Type B pancreatic cell (in vitro differentiated cells): ENCODE measurements at places on chromosomes 11 and 22.

GRCh38 chr22:20430101-20430719, 7.4 kb downstream of the SCARF2 start:
- DNase-seq: no peak

DNA sequence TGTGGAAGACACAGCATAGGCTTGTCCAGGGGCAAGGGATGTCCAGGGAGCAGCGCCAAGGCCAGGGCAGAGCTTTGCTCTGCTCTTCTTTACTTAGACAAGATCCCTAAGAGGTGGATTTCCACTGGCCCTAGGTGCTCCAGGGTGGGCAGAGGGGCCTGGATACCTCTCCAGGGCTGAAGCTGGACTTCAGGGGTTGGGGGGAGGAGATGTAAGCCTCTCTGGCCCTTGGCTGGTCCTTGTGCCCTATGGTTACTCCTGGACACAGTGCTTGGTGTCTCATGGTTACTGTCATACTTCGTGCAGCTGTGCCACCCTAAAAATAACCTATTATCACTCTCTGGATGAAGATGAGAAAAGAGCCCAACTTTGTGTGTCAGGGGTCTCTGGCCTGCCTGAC, 12.9 kb upstream of the KCNJ11 start:
- DNase-seq: no peak

GRCh38 chr11:47864901-47865300, 16.8 kb upstream of the NUP160 start:
- no peak for DNase-seq

DNA sequence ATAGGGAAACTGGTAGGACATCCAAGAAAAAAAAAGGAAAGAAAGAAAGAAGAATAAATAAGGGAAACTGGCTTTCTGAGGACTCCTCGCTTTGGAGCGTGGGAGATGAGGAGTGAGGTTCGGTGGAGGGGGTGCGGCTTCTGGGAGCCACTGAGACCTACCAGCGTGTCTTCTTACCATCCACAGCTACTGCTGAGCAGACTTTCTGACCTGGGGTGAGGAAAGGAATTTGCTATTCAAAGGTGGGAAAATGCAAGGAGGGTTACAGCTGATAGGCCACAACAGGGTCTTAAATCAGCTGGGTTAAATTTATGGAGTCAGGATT, 488 bp upstream of the SELENOM start:
- no peak for DNase-seq

DNA sequence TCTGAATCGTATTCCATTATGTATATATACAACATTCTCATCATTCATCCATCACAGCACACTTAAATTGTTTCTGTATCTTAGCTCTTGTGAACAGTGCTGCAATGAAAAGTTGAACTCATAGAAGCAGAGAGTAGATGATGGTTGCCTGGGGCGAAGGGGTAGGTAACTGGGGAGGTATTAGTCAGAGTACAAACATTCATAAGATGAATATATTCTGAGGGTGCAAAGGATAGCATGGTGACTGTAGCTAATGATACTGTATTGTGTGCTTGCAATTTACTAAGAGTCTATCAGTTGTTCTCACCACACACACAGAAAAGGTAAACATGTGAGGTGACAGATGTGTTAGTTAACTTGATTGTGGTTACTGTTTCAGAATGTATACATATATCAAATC, 12.6 kb upstream of the RFPL2 start:
- DNase-seq: no peak

GRCh38 chr11:89147229-89147628, 30.4 kb upstream of the TYR start:
- no peak for DNase-seq

GRCh38 chr22:39136317-39136716, 16.2 kb downstream of the CBX7 start:
- no peak for DNase-seq

DNA sequence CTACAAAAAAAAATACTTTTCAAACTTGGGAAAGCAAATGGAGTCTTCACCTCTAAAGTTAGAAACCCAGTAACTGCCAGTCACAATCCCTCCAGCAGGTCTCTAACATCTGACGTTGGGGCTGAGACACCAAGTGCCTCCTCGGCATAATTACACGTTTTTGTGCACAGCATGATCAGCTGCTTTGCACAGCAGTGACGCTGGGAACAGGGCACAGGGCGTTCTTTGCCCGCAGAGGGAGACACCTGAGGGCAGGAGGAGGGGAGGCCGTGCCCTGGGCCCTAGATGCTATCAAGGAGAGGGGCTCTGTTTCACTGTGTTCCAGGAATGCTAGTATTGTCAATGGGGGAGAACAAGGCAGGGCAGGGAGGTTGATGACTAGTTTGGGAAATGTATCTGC, 120.1 kb downstream of the PARVA start:
- DNase-seq: peak; percentile 58

DNA sequence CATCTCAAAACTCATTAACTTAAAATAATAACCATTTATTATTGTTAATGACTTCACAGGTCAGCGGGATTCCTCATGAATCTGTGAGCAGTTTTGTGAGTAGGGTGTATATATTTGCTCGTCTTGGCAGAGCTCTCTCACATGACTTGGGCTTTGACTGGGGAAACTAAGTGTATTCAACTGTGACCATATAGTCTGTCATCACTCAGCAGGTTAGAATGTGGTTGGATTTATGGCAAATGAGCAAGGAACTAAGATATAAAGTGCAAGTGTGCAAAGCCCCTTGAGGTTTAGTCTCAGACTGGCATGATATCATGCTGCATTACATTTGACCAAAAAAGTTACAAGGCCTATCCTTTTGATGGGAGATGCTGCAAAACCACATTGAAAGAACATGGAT, 254.8 kb downstream of the CNTN5 start:
- DNase-seq: no peak

DNA sequence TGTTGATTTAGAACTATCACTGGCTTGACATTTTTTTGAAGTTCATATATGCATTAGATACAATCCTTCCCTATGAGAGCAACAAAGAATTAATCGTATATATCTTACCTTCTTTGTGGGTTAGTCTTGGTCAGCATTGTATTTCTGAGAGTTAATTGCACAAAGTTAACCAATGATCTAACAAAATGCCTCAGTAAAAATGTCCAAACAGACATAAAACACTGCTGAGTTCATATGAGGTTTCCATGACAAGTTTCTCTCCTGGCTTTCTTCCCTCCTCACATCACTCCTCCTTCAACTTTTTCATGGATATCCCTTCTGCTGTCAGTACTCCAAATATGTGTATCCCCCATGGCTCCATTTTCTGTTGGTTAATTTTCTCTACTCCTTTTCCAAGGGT, 9.0 kb downstream of the MAP6 start:
- no peak for DNase-seq

- DNase-seq: no peak
Observed at GRCh38 chr11:106031202-106031810, 9.3 kb upstream of the MSANTD4 start.

DNA sequence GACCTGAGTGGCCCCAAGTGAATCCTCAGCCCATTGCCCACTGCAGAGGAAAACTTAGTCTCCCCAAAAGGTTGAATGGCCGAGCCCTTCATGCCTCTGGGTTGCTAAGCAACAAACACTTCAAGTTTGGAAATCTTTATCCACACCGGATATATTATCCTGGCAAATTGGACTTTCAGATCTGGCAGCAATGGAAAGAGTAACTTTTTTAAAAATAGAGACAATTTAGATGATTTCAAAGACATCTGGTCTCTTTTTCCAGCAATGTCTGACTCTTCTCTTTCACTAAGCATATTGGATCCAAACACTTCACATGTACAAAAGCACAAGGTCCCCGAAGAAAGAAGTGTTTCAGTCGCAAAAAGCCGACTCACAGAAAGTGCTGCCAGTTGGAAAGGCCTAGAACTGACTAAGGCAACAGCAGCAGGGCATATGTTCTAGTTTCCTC, 505.3 kb downstream of the SOX6 start:
- no peak for DNase-seq

DNA sequence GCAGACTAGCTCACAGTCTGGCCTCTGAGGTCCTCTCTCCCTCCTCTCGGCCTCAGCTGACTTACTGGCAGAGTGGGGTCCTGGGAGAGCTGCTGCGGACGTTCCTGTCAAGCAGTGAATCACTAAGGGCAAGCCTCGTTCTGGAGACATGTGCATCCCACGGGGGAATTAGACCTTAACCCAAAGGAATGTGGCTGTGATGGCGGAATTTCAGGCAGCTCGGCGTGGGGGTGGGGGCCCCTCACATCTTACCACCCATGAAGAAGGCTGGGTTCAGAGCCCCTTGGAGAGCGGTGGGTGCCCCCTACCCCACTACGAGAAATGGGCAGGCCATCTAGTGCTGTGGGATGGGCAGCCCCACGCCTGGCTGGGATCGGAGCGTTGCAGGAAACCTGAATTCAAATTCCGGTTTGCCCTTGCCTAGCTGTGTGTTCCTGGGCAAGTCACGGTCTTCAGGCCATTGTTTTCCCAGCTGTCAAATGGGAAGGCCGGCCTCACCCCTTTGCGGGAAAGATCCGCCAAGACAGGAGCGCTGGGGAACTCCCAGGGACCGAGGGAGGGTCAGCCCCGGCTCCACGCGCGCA, 554 bp downstream of the LRRC32 start:
- DNase-seq: no peak

DNA sequence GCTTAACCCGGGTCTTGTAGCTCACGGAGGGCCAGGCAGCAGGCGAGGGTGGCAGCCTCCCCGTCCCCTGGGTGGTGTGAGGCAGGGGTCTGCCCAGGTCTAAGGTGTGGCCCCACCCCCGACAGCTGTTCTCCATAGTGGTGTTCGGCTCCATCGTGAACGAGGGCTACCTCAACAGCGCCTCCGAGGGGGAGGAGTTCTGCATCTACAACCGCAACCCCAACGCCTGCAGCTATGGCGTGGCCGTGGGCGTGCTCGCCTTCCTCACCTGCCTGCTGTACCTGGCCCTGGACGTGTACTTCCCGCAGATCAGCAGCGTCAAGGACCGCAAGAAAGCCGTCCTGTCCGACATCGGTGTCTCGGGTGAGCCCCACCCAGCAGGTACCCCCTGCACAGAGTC, 24.4 kb downstream of the SYNGR1 start:
- DNase-seq: no peak

DNA sequence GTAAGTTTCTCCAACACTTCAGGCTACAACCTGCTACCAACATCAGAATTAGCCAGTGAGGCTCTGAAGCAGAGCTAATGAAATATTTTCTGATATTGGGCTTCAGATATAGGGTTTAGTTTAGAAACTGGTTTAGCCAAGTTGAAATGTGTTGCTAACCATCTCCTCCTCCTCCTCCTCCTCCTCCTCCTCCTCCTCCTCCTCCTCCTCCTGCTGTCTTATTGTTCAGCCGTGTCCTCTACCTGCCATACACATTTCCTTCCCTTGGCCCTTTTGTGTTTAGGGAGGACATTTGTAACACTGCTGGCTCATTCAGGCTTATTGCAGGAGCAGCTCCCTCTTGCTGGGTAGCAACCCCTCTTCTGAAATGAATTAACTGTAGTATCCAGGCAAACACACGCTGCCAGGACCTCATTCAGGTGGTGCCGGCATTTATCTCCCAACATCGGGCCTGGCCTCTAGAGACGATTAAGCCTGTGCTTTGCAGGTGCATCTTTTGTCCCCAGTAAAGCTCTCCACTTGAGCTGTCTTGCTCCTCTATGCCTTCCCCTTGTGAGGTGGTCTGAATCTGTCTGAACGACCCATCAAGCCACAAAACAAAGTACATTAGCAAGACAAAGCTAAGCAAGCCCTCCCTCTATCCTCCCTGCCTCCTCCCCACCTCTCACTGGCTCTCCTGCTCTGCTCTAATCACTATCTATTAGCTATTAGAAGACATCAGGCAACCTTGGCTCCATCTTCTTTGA, 82.9 kb downstream of the KCNJ1 start:
- no peak for DNase-seq

- DNase-seq: no peak
Observed at GRCh38 chr11:124096364-124096763, 18.9 kb upstream of the VWA5A start.

DNA sequence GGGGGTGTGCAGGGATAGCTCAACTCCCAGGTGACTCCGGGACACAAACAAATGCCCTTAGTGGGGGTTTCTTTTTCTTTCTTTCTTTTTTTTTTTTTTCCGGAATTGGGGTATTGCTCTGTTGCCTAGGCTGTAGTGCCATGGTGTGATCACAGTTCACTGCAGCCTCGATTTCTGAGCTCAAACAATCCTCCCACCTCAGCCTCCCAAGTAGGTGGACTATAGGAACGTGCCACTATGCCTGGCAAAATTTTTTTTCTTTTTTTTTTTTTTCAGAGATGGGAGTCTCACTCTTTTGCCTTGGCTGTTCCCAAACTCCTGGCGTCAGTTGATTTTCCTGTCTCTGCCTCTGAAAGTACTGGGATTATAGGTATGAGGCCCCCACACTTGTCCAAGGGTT, 13.8 kb upstream of the ZNF280A start:
- no peak for DNase-seq

DNA sequence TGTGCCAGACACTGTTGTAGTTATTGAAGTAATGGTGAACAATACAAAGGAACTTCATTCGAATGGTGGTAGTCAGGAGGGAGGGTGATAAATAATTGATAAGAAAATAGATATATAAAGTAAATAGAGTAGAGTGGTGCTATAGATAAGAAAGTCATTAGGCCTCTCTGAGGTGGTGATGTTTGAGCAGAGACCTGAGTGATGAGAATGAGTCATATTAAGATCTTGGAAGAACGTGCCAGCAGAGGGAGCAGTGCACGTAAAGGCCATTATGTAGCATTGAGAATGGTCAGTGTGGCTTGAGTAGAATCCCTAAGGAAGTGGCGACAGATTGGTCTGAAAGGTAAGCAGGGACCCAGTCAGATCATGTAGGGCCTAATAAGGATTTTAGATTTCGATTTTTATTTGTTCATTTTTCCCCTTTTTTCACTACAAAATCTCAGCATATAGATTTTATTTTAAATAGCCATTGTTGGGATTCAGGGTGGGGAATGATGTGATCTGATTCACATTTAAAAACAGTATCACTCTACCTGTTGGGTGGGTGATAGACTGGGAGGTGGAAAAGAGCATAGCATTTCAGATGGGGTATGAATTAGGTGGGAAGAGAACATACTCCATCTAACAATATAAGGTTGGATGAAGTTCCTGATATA, 44.7 kb downstream of the CCDC90B start:
- no peak for DNase-seq

DNA sequence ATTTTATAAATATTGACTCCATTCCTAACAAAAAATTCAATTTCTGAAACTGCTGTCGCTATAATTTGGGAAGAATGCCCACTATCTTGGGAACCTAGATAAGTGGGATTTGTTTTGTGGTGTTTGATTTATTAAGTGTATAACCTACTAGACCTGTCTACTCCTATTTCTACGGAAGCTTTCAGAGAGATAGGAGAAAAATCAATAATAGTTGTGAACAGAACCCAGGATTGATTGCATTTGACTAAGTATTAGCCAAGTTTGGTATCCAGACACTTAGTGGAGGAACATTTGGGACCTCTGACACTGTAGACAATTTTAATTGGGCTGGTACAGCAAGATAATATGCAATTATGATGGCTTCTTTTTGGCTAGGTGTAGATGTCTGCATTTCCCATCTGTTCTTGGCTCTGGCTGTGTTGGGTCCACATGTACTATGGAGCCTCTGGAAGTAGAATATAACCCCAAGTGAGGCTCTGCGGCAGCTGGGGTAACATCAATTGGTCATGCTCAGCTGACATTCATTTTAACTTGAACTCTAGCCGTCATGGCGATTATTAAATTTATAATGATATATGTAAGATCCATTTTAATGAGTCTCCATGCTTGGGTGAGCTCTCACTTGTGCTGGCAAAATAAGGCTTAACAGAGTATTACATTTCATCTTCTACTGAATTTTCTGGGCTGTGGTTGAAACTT, 111.5 kb upstream of the E2F8 start:
- DNase-seq: no peak
